ENCODE measurements at places on chromosomes 16 and 17. TPM values are rescaled to one million over a fixed set of nuclear protein-coding genes. Genes with fewer than 3 reads are reported as not detected.

DNA sequence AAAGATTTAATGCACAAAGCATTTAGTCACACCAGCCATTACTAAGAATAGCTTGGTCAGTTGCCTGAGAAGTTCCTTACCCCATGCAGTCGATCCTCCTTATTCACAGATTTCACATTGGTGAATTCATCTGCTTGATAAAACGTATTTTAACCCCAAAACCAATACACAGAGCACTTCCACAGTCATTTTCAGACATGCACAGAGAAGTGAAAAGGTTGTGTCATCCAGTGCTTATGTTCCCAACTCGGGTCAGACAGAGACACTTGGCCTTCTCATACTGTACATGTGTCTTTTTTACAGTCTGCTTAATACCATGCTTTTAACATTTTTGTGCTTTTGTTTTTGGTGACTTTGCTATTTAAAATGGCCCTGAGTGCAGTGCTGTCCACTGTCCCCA is 219.7 kb downstream of the SPECC1 start:
- DNase-seq, result no peak

GRCh38 chr16:70306880-70307279 is 7.9 kb downstream of the DDX19B start:
- DNase-seq, result no peak

GRCh38 chr17:71114911-71115668 is 945.8 kb downstream of the KCNJ2 start:
- no peak for DNase-seq

Gene CDRT15L2
- not detected for total RNA-seq

- DNase-seq, result no peak
These were observed 116.0 kb downstream of the SALL1 start for GRCh38 chr16:51035110-51035498.

DNA sequence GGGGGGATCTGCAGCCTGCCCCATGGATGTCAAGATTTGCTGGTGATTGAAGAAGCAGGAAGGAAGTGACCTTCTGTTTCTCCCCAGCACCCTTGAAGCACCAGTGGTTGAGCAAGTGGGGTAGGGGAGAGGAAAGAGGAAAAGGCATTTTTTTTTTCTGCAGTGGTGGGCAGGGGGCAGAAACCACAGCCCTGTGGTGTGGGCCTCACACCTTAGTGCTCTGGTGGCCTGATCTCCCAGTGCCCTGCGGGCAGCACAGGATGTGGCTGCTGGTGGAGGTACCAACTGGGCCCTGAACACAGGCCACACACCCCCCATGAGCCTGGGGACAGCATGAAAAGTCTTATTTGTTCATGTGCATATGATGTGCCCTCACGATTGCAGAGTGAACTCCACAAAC is 7.1 kb downstream of the ITGAD start:
- no peak for DNase-seq

DNA sequence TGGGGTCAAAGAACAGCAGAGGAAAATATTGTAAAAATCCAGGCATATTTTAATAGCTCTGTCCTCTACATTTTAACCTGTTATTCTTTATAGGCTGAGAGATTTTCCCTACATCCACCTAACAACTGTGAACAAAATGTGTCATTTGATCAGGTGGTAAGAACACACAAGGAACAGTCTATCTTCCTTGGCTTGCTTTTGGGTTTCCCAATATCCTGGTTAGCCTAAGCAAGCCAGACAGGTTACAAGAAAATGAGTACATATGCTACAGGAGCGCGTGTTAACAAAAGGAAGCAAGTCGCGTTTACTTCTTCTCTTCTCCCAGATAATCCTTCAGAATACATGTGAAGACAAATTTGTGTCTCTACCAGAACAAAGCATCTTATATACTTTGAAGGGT is 31.0 kb upstream of the PITPNM3 start:
- DNase-seq, result no peak

- DNase-seq, result no peak
These were observed 36.8 kb downstream of the CBFA2T3 start for GRCh38 chr16:88939972-88940861.

GRCh38 chr17:83180996-83181481 is 101.6 kb downstream of the METRNL start:
- peak; percentile 37 for DNase-seq

GRCh38 chr17:48122665-48123045 is 15.1 kb downstream of the SNX11 start:
- DNase-seq, result peak; percentile 8

- DNase-seq, result no peak
These were observed 60.0 kb upstream of the METRNL start for GRCh38 chr17:83019376-83019775.

DNA sequence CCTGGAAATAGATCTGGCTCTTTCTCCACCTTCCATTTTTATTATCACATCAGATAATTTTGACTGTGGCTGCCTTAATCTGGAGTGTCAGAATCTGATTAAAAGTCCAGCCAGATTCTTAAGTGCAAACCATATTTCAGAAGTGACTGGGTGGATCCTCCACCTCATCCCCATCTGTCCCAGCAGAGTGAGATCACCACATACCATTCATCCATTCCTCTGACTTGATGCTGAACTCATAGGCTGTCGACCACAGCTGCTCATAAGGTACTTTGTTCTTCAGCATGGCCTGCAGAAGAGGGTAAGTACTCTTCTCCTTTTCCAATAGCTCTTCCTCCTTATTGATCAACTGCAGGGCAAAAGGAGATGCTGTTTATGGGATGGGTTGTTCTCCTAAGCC is 53.5 kb downstream of the DNAH3 start:
- DNase-seq, result no peak

GRCh38 chr16:27867122-27868110 is 196.1 kb downstream of the GSG1L start:
- peak; percentile 63 for DNase-seq

Gene IRX3
- 1.1 TPM for total RNA-seq

GRCh38 chr17:70588003-70588402 is 418.7 kb downstream of the KCNJ2 start:
- no peak for DNase-seq

DNA sequence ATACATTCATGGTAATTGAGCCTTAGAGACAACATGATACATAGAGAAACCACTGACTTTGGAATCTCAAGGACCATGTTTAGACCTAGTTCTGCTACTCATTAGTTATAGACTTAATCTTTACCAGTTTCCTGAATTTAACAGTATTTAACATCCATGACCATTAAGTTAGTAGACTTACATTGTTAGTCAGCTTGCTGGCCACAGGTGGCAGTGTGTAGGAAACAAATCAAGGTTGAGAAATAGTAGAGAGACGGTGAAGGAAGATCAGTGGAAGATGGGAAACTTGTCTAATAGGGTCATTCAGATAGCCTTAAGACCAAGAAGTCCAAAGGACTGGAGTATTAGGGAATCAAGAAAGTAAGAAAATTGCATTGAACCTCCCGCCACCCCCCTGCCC is 31.0 kb downstream of the OMG start:
- DNase-seq, result no peak

- peak; percentile 89 for DNase-seq
These were observed 94.9 kb downstream of the ANKRD11 start for GRCh38 chr16:89395150-89396142.

Gene OSGIN1
- 11.5 TPM for total RNA-seq

DNA sequence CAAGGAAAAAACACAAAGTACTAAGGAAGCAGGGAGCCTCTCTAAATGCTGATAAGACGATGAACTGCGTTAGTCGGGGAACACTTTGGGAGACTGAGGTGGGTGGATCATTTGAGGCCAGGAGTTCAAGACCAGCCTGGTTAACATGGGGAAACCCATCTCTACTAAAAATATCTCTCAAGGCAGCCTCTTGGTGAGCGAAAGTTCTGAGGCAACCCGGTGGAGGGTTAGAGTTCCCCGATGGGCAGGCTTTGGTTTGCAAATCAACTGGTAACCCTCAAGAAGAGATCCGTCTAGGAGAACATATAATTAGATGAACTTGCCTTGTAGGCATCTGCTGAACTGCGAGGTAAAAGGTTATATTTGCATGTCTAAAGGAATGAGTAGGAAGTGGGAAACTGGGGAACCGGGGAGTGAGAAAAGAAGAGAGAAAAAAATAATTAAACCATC is 44.6 kb downstream of the WSB1 start:
- DNase-seq, result no peak

Gene TMC7
- 9.6 TPM for total RNA-seq

DNA sequence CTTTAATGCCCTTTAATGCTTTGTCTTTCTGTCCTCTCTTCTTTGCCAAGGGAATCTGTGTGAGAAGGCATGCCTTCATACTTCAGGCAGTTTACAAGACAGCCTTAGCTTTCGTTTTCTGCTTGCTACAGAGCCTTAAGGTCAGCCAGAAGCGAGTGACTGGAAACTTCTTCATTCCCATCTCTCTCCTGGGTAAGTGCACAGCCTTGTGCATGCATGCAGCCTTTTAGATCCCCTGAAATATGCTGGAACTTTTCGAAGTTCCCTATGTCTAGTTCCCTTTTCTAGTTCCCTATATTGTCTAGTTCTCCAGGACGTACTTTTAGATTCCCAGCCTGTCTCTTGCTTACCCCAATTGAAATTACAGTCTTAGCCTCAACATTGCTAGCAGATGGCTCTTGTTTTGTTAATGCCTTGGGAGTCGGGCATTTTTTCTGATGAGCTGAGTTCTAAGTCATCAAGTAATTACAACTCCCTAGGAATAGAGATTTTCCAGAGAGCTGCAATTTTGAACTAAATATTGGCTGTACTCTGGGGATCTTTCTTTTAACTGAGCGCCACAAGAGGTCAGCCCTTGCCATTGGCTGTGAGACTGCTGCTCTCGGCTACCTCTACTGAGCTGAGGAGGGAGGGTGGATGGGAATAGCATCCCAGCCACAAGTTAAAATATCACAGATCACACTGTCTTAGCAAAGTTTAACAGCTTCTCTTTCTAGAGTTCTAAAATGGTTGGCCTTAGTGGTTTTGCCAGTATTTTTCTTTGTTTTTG is 22.7 kb upstream of the PPM1D start:
- DNase-seq, result no peak

Gene INCA1
- total RNA-seq, result 1.6 TPM

GRCh38 chr17:59838052-59838916 is 54.5 kb downstream of the TUBD1 start:
- no peak for DNase-seq

GRCh38 chr16:55257966-55258613 is 65.9 kb upstream of the IRX6 start:
- DNase-seq, result no peak

GRCh38 chr17:13728781-13729180 is 127.1 kb upstream of the HS3ST3A1 start:
- DNase-seq, result no peak

DNA sequence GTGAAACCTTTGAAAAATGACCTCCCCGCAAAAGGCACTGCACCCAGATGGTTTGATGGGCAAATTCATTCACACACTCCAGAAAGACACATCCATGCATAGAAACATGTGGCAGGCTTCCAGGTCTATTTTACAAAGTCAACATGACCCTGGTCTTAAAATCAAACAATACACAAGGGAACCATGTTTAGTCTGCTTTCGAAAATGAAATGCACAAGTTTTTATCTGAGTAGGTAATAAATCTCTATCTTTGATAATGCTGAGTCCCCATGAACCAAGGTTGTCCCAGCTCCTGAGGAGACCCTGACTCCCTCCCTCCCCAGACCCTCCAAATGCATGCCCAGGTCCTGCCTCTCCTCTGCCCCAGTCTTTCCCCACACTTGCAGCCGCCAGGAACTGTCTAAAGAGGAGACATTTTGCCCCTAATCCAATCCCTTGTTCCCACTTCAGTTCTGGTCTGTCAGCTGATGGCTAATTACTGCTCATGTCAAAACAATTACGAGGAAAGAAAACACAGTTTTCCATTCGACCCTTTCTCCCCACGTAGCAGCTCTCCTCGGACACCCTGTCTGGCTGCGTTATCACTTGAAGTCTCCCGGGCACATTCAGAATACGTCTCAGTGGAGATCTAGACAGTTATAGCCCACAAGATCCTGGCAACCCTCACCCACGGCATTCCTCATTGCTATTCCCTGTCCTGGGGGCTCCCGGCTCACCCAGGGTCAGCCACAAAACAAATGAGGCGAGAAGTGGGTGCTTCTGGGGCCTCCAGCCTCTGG is 68.8 kb upstream of the RCVRN start:
- DNase-seq, result peak; percentile 52

- no peak for DNase-seq
These were observed 1.3 kb downstream of the ADGRG1 start for GRCh38 chr16:57629516-57630406.

DNA sequence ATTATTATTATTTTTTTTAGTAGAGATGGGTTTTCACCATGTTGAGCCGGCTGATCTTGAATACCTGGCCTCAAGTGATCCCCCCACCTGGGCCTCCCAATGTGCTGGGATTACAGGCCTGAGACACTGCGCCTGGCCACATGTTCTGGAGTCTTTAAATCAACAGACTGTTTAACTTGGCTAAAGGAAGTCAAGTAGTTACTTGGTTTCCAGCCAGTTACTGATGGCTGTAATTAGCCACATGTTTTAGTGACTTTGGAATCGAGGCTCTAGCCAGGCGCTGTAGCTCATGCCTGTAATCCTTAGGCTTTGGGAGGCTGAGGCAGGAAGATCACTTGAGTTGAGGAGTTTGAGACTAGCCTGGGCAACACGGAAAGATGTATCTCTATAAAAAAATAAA is 699.2 kb upstream of the RBFOX1 start:
- no peak for DNase-seq

GRCh38 chr17:62321451-62321850 is 58.9 kb upstream of the EFCAB3 start:
- no peak for DNase-seq
